Stimulated activated CD4-positive, alpha-beta T cell treated with anti-CD3 and anti-CD28 coated beads, Interleukin-4, amount 100 ng/mL, for 4 hours (primary cell): ENCODE measurements at places on chromosomes 6 and 20.

DNA sequence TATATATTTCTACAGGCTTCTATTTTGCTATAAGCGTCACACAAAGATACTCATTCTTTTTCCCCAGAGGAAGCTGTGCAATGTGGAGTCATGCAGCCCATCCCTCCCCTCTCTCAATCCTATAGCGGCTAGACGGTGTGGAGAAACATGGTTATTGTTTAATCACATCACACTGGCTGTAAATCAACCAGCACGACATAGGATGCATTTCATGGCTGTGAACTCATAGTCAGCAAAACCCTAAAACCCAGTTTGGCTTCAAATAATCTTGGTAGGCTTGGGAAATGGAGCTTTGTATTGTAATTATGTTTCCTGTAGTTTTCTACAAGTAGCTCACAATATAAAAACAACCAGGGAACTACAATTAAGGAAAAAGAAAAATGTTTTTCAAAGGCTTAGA is 16.8 kb downstream of the FOXC1 start:
- no peak for DNase-seq

DNA sequence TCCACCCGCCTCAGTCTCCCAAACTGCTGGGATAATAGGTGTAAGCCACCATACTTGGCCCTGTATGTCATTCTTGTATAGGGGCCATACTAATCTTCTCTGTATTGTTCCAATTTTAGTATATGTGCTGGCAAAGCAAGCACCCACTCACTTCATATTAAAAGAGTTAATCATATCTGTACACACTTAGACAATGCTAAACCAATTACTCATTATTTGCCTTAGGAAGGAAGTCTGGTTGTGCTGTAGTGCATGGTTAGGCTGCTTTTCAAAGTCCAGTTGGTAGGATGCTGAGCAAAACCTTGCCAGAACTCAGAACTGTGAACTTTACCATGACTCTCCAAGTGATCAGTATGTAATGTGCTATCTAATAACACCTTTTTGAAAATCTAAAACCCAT is 88.6 kb downstream of the LIN28B start:
- no peak for DNase-seq

DNA sequence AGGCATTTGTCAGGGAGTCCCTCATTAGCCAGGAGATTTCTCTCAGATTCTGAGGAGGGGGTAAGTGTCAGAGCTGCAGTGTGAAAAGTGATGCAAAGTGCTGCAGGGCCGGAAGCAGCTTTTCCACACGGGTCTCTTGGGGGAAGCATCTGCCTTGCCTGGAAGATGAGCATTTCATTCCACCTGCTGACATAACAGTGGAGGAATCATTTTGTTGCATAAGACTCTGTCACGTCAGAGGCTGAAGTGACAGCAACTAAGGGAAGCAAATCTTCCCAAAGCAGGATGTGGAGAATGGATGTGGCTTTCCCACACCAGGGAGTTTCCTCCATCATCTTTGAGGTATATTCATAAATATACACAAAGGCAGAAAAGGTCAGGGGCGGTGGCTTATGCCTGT is 22.8 kb downstream of the DCBLD1 start:
- DNase-seq = no peak

GRCh38 chr6:97438011-97438671 is 155.1 kb upstream of the MMS22L start:
- no peak for DNase-seq

- DNase-seq = no peak
Measured at GRCh38 chr20:5668529-5668868, 81.7 kb upstream of the SHLD1 start.

DNA sequence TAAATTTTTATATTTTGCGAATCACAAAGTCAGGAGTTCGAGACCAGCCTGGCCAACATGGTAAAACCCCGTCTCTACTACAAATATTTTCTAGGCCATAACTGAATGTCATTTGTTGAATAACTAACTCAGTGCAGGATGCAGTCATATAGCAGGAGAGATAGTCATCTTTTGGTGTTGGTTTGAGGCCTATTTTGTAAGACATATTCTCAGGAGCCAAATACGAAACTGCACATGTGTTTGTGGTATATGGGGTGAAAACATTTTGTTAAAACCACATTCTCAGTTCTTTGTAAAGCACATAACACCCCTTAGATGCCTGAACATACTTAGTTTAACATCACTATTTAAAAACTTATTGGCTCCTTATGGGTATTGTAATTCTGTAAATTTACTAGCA is 4.7 kb upstream of the ENPP5 start:
- no peak for DNase-seq

DNA sequence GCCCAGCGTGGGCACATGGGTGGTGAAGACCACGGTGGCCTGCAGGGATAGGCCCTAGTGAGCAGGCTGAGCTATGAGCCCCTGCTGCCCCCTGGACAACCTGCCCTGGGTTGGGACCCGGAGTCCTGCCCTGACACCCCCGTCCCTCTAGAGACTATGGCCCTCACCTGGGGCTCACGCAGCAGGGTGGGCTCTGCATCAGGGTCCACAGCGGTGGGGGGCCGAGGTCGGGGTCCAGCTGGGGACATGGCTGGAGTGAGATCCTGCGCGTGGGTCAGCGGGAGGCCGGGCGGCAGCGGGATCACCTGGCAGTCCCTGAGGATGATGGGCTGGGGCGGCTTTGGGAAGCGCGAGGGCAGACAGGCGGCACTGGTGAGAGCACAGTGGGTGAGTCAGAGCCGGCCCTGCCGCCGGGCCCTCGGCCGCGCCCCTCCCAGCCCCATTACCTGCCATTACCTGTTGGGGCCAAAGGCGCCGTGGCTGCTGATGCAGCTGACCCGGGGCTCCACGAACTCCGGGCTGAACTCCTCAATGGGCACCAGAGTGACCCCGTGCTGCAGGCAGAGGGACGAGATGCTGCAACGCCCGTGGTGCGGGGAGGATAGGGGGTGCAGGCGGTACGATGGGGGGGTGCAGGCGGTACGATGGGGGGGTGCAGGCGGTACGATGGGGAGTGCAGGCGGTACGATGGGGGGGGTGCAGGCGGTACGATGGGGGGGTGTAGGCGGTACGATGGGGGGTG is 27.9 kb downstream of the ADRM1 start:
- DNase-seq = no peak

DNA sequence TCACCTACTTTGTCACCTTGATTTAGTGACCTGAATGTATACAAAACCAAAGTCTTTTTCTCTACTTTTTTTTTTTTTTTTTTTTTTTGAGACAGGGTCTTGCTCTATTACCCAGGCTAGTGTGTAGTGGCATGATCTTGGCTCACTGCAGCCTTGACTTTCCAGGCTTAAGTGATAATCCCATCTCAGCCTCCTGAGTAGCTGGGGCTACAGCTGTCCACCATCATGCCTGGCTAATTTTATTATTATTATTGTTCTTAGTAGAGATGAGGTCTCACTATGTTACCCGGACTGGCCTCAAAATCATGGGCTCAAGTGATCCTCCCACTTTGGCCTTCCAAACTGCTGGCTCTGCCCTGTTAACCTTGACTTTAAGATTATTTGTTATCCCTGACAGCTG is 37.5 kb downstream of the CRISP2 start:
- DNase-seq = no peak

DNA sequence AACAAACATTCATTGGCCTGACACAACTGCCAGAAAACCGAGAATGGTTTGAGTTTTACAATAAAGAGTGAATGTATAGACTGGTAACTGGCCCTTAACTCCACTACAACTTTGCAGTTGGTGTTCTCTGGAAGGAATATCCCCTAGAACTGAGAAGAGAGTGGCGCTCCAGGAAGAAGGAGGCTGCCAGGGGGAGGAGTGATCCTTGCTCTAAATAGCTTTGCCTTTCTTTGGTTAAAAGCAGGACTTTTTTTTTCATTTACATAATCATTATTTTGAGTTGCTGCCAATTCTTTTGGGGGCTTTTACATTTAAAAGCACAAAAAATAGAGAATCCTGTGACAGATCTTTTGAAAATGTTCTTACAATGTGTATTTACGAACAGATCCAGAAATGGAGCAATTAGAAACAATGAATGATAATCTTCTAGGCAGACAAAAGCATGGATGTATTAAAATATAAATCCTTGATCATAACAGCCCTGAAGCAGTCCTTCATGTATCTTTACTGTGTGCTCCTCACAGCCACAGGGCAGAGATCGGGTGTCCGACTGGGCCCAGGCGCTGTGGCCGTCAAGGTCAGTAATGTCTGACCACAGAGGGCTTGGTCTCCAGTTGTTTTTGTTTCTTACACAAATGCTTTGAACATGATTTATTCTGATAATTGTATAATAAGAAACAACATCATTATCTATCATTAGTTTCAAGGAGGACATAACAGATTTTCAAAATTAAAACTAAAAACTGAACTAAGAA is 612.2 kb downstream of the HDGFL1 start:
- DNase-seq = no peak

DNA sequence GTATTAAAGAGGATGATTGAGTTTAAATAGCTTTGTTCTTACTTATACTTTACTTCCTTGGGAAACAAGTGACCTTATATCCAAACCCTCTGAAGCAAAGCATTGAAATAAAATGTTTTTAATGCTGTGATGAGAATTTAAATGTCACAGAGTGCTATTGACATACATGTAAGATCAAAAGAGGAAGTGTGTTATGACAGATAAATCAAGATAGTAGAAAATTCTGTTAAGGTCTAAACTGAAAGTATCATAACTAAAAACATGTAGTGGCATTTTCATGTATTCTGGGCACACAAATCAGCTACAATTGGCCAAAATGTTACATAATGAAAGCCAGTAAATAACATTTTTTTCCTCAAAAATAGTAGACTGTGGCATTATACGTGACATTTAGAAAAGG is 318.0 kb downstream of the GRIK2 start:
- DNase-seq = no peak

GRCh38 chr6:125346926-125347563 is 45.3 kb upstream of the HDDC2 start:
- DNase-seq = no peak

DNA sequence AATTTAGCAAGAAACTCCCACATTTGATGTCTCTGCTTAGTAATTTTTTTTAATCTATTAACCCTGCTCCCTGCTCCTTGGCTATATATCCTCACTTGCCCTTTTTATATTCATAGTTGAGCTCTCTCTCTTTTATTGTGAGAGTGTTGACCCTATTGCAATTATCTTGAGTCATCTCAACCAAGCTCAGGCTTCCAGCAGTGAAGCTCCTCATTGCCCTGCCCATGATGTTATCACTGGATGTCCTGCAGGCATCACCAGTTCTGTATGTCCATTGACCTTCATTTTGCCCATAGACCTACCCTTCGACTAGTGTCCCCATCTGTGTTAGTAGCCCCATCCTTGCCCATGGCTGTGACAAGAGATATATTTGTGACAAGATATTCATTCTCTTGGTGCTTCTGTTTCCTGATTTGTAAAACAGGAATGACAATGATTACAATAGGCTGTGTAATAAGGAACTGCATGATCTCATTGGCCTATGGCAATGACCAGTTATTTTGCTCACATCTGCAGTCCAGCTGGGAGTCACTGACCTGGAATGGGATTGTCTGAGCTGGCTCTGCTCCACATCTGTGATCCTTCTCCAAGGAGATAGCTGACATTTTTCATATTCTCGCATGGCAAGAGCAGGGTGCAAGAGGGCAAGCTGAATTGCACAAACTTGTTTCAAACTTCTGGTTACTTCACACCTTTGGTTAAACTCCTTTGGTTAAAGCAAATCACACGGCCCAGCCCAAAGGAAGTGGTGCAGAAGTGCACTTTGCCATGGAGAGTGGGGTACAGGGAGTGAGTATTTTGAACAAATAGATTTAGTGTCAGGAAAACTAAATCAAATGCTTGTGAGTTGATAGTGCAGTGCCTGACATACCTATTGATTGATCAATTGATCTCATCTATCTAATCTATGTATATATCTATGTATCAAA is 47.7 kb upstream of the CST5 start:
- no peak for DNase-seq

- no peak for DNase-seq
Measured at GRCh38 chr6:147207837-147208754, 3.9 kb downstream of the STXBP5 start.
